Lung (tissue), 17 donors: ENCODE measurements at places on chromosomes 16 and 17. TPM values are rescaled to one million over a fixed set of nuclear protein-coding genes. Genes with fewer than 3 reads are reported as not detected.

GRCh38 chr17:40306395-40306794 is 2.6 kb upstream of the RARA start:
- DNase-seq: no peak

- no peak for DNase-seq
These were observed 27.2 kb upstream of the CEP20 start for GRCh38 chr16:15915555-15916081.

DNA sequence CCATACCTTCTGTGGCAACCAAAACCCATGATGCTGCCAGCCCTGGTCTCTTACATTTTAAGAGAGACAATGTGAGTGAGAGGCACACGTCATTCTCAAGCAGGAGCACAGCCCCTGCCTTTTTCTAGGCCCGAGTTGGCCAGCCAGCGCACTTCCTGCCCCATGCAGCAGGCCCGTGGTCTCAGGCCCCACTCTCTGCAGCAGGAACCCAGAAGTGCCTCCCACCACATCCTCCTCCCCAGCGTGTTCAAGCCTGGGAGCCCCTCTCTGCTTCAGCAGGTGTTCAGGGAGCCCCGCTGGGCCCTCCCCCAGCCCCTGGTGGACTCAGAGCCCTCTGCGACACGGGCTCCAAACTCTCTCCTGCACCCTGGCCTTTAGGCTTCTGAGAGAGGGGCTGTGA is 30.5 kb downstream of the ITGAE start:
- no peak for DNase-seq

DNA sequence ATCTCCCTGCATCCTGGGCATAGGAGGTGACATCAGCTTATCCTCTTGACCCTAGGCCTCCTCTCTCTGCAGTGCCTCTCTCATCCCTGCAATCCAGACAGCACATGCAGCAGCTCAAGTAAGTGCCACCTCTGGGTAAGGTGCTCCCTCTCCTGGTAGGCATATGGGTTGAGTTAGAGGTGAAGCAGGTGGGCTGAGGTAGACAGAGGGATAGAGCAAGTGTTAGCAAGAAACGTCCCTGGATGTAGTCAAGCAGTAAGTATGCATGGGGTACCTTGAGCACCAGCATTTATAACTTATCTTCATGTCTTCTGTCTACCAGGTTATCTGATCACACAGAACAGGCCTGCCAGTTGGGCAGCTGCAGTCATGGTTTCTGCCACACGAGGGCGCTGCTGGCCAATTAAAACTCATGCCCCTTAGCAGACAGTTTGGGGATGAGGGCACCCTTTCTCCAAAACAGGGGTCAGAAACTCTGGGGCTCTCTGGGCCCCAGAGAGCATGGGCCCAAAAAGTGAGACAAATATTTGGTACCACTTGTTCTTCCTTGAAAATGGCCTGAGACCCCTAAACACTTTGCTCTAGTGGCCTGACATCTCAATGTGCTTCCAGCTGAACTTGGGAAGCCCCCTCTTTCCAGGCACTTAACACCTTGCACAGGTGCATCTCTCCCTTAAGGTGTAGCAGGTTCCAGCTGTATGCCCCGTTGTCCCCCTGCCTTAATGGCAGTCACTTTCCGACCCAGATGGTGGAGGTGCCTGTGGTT is 59.8 kb downstream of the NEUROD2 start:
- DNase-seq: peak; percentile 61

- DNase-seq: no peak
These were observed 134.9 kb downstream of the CCT6B start for GRCh38 chr17:34826332-34826731.

DNA sequence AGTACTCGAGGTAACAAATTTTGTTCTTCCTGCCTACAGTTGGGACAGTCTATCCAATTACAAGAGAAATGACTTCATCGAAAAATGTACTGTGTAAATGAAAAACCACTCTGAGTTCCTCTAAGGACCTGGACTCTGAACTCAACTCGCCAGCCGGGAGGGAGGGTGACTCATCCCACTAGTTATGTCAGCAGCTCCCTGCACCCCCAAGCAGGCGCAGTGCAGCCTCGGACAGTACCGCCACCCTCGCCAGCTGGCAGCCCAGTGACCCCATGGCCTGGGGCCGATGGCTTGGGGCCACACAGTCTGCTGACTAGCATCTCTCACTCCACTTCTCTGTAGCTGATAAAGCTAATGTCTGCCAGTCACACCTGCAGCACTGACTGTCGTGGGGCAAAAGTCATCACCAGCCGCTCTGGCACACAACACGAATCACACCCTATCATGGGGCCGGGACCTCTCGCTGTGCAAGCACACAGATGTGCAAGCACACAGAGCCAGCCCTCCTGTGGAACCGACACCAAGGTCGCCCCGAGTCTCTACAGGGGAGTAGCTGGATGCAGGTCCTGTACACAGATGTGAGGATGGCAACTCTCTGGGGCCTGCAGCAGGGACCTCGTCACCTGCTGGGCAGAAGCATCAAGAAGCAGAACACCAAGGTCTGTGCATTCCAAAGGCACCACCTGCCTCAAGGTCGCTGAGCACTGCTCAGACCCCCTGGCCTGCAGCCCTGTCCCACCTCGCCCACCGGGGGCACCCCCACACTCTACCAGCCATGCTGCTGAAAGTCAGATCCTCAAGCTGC is 5.7 kb downstream of the CSNK1D start:
- DNase-seq: peak; percentile 62

GRCh38 chr16:57852189-57852588 is 49.9 kb upstream of the KIFC3 start:
- DNase-seq: no peak

Gene GPRC5B
- 11.7 TPM for total RNA-seq

Gene VASN
- total RNA-seq: 32.9 TPM

Gene CLEC3A
- total RNA-seq: not detected
